ENCODE measurements at places on chromosomes 1 and 21. TPM values are rescaled to one million over a fixed set of nuclear protein-coding genes. Genes with fewer than 3 reads are reported as not detected.

RHBG gene
- not detected for total RNA-seq

CNIH3 gene
- 0.49 TPM for total RNA-seq

DNAJC6 gene
- total RNA-seq = 0.02 TPM

DNA sequence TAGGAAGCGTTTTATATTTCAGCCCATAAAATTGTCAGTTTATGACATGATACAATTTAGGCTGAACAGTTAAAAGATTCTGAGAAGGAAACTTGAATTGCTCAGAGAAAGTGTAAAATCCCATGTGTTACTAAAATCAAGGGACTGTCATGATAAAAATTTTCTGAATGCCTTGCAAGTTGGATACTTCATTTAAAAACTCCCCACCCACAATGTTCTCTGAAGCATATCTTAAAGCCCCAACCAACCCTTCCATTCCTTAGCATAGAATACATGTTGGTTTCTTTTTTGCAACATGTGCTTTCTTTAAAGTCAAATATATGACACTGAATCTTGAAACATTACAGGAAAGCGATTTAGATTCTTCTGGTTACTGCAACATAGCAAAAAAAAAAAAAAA lies 97.4 kb downstream of the MRPL39 start:
- DNase-seq = no peak
- H3K4me3 ChIP-seq = no peak overlapping the region
- no peaks in the 10 kb centered on the region for H3K36me3 ChIP-seq

DNA sequence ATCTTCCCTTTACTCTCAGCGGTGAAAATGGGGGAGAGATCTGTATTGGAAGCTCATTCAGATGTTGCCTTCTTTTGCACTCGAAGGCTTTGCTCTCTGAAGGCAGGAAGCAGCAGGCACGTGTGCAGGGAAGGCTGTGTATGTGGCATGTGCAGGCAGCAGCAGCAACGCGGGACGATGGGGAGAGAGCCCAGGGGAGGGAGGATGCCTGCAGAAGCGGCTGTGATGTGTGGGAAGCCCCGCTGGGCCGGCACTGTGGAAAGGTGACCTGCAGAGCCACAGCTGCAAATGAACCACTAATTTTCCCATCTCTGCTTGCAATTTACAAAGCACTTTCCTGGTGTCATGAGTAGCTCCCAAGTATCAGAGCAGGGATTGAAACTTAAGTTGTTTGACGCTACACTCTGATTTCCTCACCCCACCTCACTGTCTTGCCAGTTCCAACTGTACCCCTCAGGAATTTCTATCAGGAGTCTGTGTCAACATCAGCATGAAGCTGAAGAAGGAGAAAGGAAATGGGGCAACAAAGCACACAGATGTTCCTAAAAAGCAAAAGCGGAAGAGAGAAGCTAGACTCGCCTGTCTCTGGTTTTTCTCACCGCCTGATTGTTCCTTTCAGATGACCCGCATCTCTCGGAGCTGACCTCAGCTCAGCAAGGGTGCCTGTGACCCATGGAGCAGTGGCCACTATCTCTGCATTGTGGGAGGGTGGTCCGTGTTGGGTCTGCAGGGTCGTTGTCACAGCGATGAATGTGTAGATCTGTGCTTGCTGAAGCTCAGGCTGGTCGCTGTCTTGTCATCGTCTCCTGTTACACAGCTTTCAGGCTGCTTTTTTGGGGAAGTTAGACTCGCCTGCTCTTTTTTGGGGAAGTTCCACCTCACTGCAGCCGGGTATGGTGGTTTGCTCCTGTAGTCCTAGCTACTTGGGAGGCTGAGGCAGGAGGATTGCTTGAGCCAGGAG lies 156.1 kb downstream of the KIF26B start:
- DNase-seq = peak; percentile 68
- no peaks in the 10 kb centered on the region for H3K36me3 ChIP-seq
- H3K4me3 ChIP-seq = no peak overlapping the region
- H3K4me1 ChIP-seq = peaks cover 28% of the 10 kb centered on the region
- H3K27ac ChIP-seq = peak overlapping the region; percentile 41

Data from SJCRH30 (cell line).